ENCODE measurements at places on chromosomes 3 and 15. TPM values are rescaled to one million over a fixed set of nuclear protein-coding genes. Genes with fewer than 3 reads are reported as not detected.

DNA sequence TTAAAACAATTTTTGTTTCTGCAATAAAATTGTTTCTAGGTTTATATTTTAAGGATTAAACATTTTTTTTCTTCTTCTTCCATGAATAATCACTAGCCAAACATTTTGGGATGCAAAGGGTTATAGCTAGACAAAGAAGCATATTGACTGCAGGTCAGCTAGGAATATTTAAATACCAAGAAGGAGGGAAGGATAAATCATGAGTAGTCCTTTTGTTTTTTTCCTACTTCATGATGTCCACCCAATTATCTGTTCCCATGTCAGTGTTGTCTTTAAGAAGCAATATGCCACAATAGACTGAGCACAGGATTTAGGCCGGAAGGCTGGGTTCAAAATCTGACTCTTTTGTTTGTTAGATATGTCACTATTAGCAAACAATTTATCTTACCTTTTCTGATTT, 82.1 kb downstream of the VPS8 start:
- no peak for DNase-seq

DNA sequence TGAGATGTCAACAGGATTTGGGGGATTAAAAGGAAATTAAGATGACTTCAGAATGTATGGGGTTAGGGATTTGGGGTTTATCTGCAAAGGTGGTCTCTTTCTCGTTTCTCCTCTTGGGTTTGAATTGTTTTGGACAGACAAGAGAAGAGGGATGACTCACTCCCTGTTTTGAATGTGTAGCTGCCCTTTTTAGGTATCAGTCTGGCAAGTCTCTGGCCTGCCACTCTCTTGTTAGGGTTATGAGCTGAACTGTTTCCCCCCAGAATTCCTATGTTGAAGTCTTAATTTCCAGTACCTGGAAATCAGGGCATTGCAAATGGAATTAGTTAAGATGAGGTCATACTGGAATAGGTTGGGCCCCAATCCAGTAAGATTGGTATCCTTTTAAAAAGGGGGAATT, 291.7 kb downstream of the MEX3B start:
- DNase-seq: no peak

GRCh38 chr3:126245811-126246727, 65.7 kb upstream of the ALDH1L1 start:
- DNase-seq: no peak

GRCh38 chr15:40436116-40436891, 4.4 kb upstream of the BAHD1 start:
- no peak for DNase-seq

- no peak for DNase-seq
Observed at GRCh38 chr3:27533261-27533607, 49.0 kb upstream of the SLC4A7 start.

- no peak for DNase-seq
Observed at GRCh38 chr3:52393959-52394670, 50.8 kb downstream of the SEMA3G start.

- peak; percentile 75 for DNase-seq
Observed at GRCh38 chr3:112097378-112097777, 11.2 kb downstream of the C3orf52 start.

- no peak for DNase-seq
Observed at GRCh38 chr3:130392266-130392665, 46.8 kb downstream of the COL6A5 start.

DNA sequence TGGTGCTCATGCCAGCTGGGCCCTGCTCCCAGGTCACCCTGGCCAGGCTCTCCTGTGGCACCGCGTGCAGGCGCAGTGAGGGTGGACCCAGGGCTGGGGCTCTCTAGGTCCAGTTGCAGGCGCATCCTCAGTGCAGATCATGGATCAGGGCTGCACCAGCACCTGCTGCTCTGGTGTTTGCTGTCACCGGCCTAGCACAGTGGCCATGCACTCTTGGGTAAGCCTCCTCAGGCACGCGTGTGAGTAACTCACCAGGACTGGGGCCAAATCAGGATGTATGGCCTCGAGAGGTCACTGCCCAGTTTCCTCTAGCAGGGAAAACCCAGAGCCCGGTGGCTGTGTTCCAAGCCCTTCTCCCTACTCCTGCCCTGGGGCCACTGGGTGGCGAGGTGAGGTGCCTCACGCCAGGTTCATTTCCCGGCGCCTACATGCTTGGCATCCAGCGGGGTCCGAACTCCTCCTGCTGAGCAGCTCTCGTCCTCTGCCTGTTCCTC, 45.5 kb upstream of the SLC41A3 start:
- DNase-seq: peak; percentile 63

DNA sequence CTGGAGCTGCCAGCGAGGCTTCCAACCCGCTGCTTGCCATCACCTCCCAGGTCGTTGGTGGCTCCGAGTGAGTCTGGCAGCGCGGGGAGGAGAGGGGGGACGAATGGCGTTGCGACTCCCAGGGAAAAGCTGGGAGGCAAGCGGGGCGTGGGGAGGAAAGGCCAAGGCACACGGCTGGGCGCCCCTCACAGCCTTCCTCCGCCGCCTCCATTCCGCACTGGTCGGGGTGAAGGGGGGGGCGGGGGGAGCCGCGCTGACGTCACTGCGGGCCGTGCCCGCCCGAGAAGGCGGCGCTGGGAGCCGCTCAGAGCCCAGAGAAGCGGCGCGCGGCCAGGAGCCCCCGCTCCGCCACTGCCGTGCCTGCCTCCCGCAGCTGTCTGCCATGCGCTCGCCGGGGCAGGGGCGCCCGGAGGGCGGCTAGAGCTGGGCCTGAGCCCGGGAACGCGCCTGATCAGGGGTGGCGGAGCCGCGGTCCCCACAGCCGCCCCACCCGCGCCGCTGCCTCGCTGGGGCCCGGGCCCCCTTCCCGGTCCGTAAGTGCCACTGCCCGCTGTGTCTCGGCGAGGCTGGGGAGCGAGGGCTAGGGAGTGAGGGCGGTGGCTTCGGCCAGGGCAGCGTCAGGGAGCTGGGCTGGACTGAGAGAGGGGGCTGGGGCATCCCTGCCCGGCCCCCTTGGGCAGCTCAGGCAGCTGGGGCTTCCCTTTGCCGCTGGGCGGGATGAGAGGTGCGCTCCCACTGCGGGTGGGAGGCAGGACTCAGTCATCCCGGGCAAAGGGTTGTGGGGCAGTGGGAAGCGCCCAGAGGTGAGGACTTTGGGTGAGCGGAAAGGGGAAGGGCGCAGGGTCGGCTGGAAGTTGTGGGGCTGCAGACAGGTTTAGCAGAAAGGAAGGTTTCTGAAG, 27.8 kb upstream of the POLG start:
- DNase-seq: no peak

DNA sequence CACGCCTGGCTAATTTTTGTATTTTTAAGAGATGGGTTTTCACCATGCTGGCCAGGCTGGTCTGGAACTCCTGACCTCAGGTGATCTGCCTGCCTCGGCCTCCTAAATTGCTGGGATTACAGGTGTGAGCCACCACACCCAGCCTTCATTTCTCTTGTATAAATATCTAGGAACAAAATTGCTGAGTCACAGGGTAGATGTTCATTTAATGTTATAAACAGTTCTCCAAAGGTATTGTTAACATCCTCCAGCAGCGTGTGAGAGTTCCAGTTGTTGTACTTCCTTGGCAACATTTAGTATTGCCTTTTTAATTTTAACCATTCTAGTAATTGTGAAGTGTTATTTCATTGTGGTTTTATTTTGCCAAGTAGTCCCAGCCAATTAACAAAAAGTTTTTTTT, 23.6 kb upstream of the MTMR14 start:
- no peak for DNase-seq

GRCh38 chr3:167502401-167502800, 28.6 kb upstream of the SERPINI2 start:
- DNase-seq: no peak

- no peak for DNase-seq
Observed at GRCh38 chr15:89375093-89376005, 40.7 kb upstream of the POLG start.

DNA sequence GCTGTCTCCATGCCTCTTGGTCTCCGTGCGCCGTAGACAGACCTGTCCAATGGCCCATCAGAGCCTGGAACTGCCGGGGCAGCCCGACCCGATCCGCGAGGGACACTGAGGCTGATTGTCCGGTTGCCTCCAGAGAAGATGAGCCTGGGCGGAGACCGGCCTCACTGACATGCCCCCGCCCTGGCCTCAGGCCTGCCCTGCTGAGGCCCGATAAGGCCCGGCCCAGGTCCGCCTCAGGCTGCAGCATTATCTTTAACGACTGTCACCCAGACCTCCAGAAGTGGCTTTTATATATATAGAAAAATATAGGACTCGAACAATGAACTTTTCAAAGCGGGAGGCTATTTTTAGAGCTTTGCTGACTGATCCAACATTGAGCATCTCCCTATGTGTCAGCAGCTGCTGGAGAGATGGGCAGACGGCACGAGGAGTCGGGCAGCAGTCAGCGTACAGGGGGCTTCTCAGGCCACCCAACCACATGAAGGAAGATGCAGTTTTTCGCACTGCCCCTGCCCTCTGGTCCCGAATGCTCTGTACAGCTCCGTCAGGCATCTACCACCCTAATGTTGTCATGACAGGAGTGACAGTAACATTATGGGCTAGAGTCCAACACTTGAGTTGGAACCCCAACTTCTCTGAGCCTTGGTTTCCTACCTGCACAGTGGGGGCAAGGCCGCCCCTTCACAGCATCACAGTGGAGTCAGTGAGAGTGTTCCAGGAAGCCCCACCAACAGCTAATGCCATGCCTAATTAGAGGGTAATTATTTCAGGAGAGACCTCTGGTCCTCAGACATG, 112.0 kb upstream of the RPL32 start:
- no peak for DNase-seq

DNA sequence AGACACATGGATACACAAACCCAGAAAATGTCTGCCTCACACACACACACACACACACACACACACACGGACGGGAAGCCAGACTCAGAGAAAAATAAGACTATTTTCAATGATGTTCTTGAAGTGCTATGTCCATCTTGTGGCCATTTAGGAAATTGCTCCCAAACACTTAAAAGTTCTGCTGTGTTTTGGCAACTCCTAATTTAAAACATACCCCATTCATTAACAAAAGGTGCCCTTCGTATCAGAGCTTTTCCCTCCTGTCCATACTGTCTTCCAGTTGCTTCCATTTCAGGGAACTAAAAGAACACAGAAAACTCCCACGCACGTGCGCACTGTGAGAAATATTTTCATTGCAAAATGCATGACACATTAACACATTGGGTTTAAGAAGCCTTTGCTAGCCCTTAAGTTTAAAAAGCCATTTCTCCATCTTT, 44.6 kb downstream of the SLC12A1 start:
- DNase-seq: no peak

GRCh38 chr15:32675466-32675865, 34.0 kb downstream of the SCG5 start:
- DNase-seq: no peak

GRCh38 chr3:32176989-32177701, 61.3 kb upstream of the CMTM8 start:
- DNase-seq: peak; percentile 56

DNA sequence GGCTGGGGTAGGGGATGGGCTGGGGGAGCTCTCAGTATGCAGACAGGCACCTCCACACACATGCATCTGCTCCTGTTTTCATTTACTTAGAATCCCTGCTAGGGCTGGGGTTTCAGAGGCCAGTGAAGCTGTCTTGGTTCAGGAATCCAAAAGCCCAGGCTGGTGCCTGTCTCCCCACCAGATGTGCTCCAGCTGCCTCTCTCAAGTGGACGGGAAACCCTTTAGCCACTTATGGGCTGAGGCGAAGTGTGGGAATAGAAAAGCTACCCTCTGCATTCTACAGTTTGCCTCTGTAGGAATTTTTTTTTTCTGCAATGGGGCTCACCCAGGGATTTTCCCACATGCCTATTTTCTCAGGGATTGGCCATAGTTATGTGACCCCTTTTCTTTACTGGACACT, 72.5 kb downstream of the ATP2B2 start:
- DNase-seq: no peak

- DNase-seq: no peak
Observed at GRCh38 chr15:59444980-59445545, 7.1 kb downstream of the FAM81A start.

DNA sequence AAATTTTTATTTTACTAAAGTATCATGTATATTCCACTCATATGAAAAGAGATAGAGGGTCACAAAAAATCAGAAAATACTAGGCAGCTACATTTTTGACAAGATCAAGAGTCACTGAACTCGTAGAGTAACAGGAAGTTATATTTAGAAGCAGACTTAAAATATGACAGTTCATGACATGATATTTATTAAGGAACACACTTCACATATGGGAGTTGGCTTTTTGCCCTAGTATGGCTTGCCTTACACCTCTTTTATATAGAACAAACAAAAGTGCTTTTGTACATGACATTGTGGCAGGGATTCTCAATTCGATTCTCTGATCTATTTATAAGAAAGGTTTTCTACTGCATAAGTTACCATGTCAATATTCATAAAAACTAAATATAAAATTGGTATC, 80.1 kb upstream of the GBE1 start:
- no peak for DNase-seq

- DNase-seq: no peak
Observed at GRCh38 chr3:42096796-42097565, 5.8 kb downstream of the TRAK1 start.

DNA sequence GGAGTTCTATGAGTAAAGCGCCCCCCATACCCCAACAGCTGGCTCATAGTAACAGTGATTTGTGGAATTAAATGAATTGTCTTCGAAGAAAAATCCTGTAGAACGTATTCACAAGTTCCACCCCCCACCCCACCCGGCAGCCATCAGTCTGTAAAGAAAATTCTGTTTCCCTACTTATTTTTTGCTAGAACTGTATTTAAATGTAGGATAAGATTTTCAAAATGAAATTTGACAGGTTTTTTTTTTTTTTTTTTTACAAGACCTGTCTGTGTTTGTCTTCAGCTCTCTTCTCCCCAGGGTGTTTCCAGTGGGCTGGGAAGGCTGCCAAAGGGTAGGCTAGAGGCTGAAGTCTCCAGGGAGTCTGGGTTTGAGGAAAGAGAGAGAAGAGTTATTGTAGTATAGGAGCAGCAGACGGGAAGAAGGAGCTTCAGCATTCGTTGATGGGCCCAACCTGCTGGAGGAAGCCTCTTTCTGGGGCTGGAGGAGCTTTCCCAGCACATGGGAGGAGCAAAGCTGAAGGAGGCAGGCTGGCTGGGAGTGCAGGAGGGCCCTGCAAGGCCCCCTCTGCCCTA, 130.6 kb upstream of the SEMA6D start:
- no peak for DNase-seq

DNA sequence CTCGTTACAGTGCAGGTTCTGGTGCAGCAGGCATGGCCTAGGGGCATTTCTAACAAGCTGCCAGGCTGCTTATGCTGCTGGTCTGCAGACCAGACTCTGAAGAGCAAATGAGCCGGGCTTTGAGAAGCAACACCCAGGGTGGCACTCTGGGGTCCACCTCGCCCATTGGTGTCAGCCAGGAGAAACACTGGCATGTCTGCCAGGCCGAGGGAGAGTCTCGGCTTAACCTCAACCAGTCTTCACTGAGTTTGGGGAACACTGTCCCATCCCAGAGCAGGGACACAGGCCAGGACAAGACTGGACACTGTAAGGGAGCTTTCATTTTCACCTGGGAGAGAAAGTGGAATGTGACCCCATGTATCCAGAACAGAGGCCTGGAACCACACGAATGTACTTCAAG, 93.4 kb downstream of the TOP2B start:
- DNase-seq: no peak

CLDN1 gene
- 64.2 TPM for total RNA-seq

QTRT2 gene
- 41.4 TPM for total RNA-seq

PLXNB1 gene
- total RNA-seq: 259 TPM

VILL gene
- total RNA-seq: 46.4 TPM

UROC1 gene
- total RNA-seq: not detected

RTP3 gene
- not detected for total RNA-seq

MSL2 gene
- total RNA-seq: 42.3 TPM

SLC12A6 gene
- total RNA-seq: 18.2 TPM

EPHB3 gene
- total RNA-seq: 4.9 TPM

ADGRG7 gene
- 0.78 TPM for total RNA-seq

CPLX3 gene
- total RNA-seq: not detected

IGDCC3 gene
- 1.6 TPM for total RNA-seq

Measured in ureter (tissue), 1 donor.